ENCODE measurements at places on chromosomes 7 and 10.

GRCh38 chr10:129074939-129075338, 392.1 kb upstream of the MGMT start:
- DNase-seq = no peak

DNA sequence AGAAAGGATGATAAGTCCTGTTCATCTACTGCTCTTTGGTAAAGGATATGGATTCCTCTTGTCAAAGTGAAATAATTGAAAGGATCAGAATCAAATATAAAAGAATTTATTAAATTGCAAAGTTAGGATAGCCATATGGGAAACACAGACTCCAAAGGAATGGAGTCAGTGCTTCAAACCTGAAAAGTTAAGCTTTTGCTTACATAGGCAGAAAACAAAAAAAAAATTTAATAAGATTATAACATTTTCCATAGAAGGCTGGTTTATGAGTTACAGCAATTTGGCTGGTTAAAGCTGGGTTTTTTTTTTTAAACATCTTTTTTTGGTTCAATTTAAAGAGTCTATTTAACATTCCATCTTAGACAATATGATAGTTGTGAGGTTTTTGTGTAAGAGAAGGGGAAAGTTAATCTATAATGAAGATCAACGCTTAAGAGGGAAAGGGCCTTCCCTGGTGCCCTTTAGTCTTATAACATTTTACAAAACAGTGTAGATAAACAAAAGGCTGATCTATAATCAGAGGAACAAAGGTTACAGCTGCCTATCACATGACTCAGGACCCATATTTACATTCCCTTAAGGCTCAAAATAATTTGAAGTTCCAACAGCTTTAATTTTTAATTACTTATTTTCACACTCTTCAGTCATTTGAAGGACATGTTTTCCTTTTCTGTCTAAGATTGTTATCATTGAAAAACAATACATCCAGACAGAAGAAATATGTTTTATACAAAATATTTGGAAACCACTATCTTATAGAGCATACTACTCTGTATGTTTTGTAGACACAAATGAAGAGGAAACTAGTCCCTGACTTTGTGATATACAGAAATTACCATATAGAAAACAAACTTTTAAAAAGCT, 234.3 kb upstream of the MBL2 start:
- no peak for DNase-seq

DNA sequence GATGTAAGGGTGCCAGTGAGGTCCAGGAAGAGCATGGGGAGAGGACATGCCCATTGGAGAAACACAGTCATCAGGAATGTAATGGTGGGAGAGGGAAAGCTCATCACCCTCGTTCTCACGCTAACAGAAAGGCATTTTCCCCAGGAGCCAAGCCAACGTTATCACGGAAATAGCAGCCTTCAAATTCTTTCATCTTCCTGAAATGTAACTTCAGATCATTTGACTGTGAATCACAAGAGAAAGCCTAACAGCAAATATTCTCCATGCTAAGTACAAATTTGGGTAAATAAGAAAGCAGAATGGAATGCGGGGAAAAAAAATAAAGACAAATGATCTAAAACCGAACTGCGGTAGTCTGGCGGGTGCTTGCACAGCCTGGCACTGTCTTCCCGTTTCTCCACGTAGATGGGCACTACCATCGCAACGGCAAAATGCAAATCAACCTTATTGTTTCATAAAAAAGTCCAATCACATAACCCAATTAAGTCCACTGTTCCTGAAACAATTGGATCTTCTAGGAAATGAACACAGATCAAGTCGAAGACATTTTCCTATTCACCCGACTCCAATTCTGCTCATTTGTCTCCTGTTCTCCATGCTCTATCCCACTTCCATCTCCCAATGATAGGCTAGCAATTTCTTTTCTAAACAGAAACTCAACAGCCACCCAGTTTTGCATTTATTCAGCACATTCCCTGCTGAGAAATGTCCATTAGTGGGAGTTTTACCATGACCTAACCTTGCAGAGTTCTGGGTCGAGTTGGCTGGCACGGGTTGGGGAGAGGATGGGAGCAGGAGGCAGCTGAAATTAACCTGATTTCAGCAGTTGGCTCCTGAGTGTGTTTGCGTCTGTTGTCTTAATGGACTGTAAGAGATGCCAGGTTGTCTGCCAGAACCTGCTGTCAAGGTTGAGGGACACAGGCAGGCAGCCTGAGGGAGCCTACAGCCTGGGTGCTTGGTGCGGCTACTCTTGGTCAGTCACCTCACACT, 74.6 kb upstream of the FRMD4A start:
- DNase-seq = no peak

GRCh38 chr10:59093461-59093860, 83.0 kb upstream of the PHYHIPL start:
- DNase-seq = no peak

GRCh38 chr10:17808971-17809841, at the start of gene MRC1:
Gene MRC1, plus strand, starts transcription at chr10:17809348. Its CDS starts 118 bp downstream, at chr10:17809466.
- DNase-seq = peak; percentile 57

DNA sequence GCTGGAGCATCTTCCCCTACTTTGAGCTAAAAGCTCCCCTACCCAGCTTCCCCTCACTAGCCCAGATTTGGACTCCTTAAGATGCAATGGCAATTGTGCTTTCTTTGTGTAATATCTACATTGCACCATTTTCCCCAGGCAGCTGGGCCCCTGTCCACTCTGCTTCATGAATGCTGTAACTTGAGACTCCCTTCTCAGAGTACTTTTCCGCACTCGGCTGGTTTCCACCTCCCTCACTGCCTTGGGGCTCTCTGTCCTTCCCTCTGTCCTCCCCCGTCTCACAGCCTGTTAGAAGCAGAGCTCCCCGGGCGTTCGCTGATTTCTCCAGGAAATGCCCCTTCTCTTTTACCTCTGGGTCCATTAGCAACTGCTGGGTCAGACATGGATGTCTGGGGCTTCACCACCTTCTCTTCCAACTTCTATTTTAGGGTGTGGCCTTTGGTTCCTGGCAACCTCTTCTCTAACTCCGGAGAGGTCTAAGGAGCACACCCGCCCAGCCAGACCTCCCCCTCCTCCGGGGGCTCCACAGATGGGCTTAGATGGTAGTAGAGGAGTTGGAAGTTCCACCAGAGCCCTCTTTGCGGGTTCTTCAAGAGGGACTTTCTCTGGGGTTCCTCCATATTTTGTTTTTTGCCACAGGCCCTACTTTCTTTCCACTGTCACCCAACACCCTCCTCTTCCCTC, 2.9 kb upstream of the TMEM72 start:
- no peak for DNase-seq

DNA sequence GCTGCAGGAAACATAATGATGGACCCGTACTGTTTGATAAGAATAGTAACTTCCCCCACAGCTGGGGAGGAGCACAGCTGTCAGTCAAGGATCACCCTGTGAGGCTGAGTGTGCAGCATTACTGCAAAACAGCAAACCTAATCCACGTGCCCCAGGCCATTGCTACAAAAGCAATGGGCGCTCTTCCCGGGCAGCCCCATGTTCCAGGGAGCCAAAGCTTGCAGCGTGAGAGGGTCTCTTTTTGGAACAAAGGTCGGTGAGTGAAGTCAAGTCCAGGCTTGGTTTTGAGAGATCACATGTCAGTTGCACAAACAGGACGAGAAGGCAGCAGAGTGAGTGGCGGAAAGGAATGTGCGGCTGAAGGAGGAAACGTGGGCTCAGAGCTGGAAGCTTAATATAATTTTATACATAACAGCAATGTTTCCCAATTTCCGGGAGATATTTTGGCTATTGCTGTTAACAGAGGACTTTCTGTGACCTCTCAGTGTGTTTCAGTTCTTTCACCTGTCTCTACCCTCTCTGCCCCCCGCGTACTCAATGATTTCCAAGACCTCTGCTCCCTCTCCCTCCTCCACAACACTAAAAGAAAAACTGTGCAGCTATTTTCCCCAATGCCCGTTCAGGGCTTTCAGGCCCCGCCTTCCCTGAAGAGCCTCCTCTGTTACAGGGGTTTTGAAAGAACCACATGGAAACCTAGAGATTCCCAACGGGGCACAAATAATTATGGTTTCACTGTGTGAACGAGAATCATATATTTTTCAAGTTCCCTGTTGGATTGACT, 128.9 kb downstream of the MTPAP start:
- peak; percentile 79 for DNase-seq

- DNase-seq = peak; percentile 12
Observed at GRCh38 chr10:110733218-110733952, 89.2 kb downstream of the RBM20 start.

DNA sequence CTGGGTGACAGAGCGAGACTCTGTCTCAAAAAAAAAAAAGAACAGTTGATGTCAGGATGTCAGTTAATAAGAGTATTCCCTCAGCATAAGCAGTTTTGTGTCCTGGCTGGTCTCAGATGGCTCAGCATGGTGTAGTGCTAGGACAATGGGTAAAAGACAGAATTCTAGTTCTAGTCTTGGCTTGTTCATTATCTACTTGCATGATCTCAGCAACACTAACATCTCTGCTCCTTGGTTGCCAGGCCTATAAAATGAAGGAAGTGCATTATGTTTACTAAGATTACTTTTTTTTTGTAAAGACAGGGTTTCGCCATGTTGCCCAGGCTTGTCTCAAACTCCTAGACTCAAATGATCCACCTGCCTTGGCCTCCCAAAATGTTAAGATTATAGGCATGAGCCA, 84.3 kb upstream of the SP8 start:
- no peak for DNase-seq

GRCh38 chr10:50511492-50512213, 112.1 kb downstream of the SGMS1 start:
- DNase-seq = no peak

DNA sequence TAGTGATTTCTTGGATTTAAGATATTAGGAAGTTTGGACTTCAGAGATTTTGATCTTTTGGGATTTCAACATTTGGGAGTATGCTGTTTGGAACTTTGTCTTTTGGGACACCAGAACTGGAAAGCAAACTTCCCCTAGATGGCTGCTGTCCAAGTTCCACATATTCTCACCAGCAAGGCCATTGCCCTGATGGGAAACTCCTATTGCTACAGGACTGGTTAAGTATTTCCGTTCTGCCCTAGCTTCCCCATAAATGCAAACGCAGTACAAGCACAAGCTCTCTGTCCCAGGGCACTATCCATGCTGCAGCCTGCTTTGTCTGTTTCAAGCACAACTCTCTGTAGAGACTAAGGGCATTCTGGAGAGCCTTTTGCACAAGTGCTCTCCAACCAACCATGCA, 79.3 kb upstream of the SLC25A13 start:
- no peak for DNase-seq

DNA sequence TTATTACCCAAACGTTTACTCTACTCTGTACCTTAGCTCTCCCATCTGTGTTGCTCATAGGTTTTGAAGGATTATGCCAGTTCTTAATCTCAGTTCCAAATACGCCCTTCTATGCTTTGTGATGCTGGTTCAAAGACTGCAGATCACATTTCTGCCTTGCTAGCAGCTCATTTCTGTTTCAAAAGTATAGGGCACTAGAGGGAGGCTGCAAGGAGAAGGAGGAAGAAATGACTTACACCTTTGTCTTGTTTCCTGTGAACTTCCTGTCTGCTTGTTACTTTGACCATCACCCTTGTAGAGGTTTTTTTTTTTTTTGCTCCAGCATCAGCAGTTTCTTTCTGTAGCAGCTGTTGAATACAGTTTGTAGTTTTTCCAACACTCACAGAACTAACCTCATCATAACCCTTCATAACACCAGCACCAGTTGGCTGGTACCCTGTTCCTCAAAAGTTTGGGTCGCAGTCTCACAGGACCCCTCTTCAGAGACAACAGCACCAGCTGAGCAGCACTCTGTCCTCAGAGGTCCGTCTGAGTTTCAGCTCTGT, 16.5 kb downstream of the SLK start:
- DNase-seq = peak; percentile 38

- no peak for DNase-seq
Observed at GRCh38 chr7:107528461-107528860, 35.3 kb downstream of the COG5 start.

DNA sequence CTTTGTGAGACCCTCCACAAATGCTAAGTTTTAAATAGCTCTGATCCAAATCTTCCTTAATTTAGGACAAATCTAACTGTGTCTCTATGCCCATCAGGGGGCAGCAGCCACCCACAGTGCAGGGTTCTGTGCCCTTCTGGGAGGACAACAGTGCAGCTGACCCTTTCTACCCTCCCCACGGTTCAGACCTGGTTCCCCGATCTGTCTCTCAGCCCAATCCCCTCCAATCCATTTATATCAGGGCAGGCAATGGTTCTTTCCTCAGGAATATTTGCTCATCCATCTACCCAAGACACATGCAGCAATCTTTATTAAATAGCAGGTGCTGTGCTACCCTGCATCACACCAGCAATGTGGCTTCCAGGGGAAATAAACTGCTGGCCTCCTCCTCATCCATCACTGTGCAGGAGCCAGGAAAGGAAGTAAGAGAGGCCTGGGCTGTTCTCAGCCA, 4.0 kb upstream of the RBM28 start:
- DNase-seq = peak; percentile 63

DNA sequence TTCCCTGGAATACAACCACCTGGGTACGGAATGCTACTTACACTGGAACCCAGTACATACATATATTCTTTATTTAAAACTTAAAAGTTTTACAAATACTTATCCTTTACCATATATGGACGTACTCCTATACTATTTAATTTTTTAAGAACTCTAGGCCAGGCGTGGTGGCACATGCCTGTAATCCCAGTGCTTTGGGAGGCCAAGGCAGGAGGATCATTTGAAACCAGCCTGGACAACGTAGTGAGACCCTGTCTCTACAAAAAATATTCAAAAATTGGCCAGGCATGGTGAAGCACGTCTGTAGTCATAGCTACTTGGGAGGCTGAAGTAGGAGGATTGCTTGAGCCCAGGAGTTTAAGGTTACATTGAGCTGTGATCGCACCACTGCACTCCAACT, 2.0 kb downstream of the RBM28 start:
- no peak for DNase-seq

DNA sequence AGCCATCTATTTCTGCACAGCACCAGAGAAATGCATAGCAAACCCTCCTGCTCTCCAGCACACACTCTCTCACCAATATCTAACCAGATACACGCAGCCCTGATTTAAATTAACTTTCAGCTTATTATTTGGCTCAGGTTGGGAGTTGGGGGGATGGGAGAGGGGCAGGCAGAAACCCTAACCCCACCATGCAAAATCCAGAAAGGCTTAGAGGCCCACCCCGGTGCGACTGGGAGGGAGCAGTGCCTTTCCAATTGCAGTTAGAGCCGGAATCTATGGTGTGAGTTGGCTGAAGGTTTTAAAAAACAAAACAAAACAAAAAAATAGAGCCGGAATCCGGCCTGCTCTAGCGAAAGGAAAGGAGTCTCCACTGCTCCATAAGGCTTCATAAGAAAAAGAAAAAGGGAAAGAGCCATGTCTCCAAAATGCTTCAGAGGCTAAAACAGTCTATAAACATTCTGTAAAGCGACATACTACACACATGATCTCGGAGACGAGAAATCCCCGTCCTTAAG, 2.9 kb downstream of the IGF2BP3 start:
- no peak for DNase-seq

- no peak for DNase-seq
Observed at GRCh38 chr7:113321201-113321600, 202.8 kb upstream of the SMIM30 start.

- peak; percentile 84 for DNase-seq
Observed at GRCh38 chr10:70786799-70787415, 1.7 kb upstream of the TBATA start.

GRCh38 chr7:137074391-137075030, 206.1 kb downstream of the CHRM2 start:
- no peak for DNase-seq

All from common myeloid progenitor, CD34-positive (primary cell).